ENCODE measurements at places on chromosomes 12 and 14.

GRCh38 chr12:62703011-62703380 lies 232.0 kb downstream of the PPM1H start:
- DNase-seq, result no peak

GRCh38 chr12:52753283-52753682 lies 23.9 kb downstream of the KRT76 start:
- no peak for DNase-seq

- no peak for DNase-seq
Measured at GRCh38 chr14:96909841-96910364, 112.7 kb downstream of the VRK1 start.

GRCh38 chr12:106096376-106096775 lies 42.4 kb downstream of the NUAK1 start:
- DNase-seq, result no peak

- no peak for DNase-seq
Measured at GRCh38 chr14:76292561-76292960, 83.4 kb upstream of the ESRRB start.

DNA sequence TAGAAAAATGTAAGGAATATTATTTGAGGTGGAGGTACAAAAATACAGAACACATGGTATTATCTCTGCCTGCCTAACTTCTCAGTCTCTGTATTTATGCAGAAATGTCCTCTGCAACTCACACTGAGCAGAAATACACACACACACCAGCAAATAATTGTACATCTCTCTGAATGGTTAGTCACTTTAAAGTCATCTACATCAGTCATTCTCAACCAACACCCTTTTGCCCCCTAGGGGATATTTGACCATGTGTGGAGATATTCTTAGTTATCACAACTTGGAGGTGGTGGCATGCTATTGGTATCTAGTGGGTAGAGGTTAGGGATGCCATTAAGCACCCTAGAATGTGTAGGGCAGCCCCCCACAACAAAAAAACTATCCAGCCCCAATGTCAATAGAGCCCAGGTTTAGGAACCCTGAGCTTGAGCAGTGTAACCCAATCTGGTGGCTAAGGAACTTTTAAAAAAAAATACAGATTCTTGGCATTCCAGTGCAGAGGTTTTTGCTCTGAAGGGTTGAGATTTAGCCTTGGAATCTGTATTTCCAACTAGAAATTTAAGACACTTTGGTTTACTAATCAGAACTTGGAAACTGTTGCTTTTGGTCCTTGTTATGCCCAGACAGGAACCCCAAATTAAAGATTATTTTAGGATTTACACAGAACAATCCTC lies 183.8 kb downstream of the TBX5 start:
- no peak for DNase-seq

DNA sequence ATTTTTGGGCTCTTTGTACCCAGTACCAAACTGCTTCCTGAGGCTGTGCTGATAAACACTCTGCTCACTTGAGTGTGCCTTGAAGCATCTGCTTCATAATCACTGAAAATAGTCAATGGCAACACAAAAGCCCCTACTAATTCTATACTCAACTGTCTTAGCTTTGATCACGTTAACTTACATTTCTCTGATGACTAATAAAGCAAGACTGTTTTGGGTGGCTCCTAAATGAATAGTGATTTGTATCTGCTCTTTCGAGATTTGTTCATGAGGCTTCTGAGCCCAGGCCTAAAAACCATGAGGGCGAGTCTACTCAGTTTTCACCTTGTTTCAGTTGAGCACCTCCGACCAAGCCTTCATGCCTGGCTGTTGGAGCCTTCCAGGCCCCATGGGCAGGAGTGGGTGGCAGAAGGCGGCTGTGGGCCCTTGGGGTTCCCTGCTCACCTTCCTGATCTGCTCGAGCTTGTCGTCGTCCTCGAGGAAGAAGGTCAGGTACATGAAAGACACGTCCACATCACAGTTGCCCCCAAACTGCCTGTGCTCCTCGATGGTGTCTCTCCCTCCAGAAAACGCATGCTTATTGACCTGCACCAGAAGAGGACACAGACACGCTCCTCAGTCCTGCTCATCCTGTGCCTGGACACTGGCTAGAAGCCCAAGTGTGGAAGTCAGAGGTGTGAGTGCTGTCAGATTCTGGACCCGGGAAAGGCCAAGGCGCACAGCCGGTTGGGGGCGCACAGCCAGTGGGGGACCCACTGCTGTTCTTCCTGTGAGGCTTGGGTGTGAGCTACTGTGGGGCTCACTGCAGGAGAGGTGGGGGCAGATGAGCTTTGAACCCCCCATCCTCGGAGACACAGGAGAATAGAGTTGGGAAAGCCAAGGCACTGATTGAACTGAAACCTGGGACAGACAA lies 13.7 kb downstream of the SLC25A47 start:
- no peak for DNase-seq

- DNase-seq, result no peak
Measured at GRCh38 chr12:98374007-98374406, 141.4 kb upstream of the TMPO start.

DNA sequence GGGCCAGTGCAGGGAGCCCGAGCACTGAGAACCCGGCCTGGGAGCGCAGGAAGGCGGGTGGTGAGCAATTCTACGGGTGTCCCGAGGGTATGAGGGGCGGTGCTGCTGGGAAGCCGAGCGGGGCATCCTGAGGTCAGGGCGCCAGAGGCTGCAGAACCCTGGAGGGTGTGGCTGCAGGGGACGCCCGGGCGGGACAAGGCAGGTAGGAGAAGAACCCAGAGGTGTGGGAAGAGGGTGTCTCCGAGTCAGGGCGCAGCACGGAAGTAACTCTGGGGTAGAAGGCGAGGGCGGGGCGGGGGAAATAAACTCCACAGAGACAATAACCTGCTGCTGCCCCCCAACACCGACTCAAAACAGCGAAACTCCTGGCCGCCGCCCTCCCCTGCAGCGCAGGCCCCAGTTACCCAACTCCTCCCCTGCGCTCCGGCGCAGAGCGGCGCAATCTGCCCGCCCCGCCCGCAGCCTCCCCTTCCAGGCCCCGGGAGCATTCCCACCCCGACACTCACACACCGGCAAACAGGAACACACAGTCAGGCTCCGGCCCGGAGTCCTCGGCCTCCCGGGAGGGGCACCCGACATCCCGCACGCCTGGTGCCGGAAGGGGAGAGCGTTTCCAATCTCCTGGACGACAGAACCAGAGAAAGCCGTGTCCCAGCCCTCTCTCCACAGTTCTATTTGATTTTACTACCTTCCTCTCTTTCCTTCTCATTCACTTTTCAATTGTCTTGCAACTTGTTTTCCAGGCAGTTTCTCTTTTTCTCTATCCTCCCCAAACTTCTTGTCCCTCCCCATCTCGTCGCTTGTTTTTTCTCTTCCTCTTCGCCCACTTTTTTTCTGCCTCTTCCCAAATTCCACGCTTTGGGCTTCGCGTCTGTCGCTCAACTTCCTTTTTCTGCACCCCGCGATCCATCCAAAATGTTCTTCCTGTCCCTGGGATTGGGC lies 2.4 kb downstream of the HRK start:
- no peak for DNase-seq

DNA sequence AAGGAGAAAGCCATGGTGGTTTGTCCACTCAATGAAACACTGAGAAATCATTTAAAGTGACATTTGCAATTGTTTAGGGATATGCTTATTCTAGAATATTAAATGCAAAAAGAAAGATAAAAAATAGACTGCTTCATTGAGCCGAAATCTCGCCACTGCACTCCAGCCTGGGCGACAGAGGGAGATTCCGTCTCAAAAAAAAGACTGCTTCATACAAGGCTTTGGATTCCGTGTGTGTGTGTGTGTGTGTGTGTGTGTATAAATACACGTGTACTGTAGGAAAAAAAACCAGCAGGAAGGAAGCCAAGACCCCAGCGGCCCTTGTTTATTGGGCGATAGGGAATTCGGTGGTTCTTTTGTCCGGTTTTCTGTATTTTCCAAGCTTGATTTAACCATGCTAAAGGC lies 3.2 kb upstream of the ZNF839 start:
- DNase-seq, result no peak

DNA sequence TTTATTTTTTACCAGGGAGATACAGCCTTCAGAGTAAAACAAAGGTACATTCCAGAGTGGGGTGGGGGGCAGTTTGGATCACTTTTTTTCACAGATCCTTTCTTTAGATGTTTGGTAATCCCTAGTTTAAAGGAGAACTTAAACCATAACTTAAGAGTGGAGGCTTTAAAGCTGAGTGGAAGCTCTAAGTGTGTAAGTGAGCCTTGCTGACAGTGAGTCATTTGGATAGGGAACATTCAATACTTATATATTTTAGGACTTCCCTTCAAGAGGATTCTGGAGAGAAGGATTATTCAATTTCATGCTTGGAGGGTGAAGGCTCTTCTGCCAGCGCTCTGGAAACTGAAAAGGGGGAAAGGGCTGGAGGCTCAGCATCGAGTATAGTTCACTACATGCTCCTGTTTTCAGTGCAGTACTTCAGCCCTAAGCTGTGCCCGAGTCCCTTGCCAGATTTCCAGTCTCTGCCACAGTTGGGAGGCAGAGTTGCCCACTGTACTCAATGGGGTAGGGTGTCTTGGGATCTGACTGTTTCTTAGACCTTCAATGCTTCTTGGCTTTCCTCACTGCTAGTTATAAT lies 8.4 kb downstream of the PRKAG1 start:
- DNase-seq, result no peak

GRCh38 chr14:39467889-39468524 lies 35.8 kb upstream of the FBXO33 start:
- peak; percentile 2 for DNase-seq

- DNase-seq, result no peak
Measured at GRCh38 chr12:42017051-42017450, 127.6 kb downstream of the GXYLT1 start.

GRCh38 chr12:53205747-53206419 lies 1.2 kb downstream of the ITGB7 start:
- DNase-seq, result peak; percentile 55

GRCh38 chr14:89624500-89625156 lies 207.6 kb upstream of the FOXN3 start:
- no peak for DNase-seq

- DNase-seq, result no peak
Measured at GRCh38 chr12:62966990-62967506, 32.1 kb upstream of the PPM1H start.

GRCh38 chr14:96037891-96038557 lies 1.1 kb upstream of the C14orf132 start:
- DNase-seq, result no peak

GRCh38 chr14:104304451-104305351 lies 166.3 kb downstream of the KIF26A start:
- no peak for DNase-seq

DNA sequence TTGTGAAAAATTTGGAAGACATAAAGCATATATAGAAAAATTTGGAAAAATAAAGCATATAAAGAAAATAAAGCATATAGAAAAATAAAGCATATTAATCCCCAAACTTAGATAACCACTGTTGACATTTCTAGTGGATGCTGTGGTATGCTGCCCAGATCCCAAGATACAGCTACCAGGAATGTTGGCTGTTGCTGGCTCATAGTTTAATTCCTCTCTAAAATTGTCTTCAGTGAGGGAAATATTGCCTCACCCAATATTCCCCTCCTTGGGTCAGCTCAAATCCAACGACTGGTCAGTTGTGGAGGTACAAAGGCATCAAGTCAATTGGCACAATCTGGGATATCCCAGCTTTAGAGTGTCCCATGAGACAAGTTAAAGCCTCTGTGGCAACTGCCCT lies 10.1 kb upstream of the KICS2 start:
- no peak for DNase-seq

DNA sequence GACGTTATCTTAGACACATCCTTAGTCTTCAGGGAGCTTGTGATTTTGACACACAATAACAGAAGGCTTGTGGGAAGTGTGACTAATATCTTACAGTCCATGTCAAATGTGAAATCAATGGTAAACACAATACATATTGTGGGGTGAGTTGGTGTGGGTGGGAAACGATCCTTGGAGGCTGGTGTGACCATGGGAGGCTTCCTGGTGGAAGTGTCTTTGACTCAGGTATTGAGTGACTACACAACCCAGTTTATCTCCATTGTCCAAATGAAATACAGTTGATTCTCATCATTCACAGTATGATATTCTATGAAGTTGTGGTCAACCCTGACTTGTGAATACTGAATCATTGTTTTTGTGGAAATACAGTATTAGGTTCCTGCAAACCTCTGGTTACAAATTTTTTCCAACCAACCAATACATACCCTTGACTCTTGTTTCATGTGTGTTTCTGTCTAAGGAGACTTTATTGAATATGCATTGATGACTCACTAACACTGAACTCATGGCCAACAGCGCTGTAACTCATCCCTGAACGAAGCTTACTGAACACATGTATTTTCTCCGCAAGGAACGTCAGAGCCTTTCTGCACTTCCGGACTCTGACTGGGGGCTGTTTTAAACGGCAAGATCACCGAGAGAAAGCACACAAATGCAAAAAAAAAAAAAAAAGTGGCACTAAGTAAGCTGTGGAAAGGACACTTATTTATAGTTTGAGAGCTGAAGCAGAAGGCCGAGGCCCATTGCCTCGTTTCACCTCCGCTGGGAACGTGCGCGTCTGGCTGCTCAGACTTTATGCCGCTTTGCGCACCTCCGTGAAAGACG lies 59.0 kb downstream of the CLMN start:
- DNase-seq, result peak; percentile 19

DNA sequence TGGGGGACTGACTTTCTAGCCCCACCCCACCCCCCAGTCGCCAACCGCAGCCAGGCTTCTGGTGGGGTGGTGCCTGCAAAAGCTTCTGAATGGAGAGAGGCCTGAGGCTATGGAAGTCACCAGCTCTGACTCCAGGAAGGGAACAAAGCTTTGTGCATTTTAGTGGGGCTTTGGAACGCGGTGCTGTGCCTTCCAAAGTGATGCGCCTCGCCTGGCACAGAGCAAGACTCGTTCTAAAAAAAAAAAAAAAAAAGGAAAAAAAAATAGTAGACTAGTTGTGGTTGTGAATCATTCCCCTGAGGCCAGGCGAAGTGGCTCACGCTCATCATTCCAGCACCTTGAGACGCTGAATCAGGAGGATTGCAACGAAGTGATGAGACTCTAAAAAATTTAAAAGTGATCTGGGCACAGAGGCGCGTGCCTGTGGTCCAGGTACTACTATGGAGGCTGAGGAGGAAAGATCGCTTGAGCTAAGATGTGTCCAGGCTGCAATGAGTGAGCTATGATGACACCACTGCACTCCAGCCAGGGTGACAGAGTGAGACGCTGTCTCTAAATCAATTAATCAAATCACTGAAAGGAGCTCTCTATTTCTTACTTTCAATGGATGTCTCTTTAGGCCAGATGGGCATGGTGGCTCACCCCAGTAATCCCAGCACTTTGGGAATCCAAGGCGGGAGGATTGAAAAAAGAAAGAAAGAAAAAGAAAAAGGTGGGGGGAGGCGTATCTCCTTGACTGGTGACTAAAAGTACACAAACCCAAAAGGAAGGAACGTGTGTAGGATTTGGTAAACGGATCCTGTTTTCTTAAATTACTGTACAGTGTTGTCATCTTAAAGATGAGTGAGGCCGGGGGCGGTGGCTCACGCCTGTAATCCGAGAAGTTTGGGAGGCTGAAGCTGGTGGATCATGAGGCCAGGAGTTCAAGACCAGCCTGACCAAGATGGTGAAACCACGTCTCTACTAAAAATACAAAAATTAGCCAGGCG lies 259.6 kb upstream of the ALG10B start:
- no peak for DNase-seq

DNA sequence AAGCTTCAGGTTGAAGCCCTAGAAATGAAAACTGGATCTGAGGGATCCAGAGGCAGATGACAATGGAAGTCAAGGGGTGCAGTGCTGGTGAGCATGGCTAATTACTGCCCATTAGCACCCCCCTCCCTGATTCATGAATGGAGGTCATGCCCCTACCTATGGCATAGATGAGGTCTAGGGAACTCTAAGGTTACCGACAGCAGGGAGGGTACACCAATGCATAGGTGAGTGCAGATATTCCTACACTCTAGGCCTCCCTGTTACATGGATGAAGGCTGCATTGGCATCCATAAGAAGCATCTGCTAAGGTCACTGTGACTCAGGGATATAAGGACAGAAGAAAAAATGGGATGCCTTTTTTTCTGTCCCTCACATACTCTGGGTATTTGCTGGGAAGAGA lies 147.3 kb downstream of the CCDC59 start:
- no peak for DNase-seq
